Activated naive CD4-positive, alpha-beta T cell treated with anti-CD3 and anti-CD28 coated beads, Interleukin-2, amount 50 U/mL, for 72 hours (primary cell): ENCODE measurements at places on chromosomes 1 and 21.
A peak's percentile ranks its signal among the peaks of the same experiment; 100 is the strongest.

DNA sequence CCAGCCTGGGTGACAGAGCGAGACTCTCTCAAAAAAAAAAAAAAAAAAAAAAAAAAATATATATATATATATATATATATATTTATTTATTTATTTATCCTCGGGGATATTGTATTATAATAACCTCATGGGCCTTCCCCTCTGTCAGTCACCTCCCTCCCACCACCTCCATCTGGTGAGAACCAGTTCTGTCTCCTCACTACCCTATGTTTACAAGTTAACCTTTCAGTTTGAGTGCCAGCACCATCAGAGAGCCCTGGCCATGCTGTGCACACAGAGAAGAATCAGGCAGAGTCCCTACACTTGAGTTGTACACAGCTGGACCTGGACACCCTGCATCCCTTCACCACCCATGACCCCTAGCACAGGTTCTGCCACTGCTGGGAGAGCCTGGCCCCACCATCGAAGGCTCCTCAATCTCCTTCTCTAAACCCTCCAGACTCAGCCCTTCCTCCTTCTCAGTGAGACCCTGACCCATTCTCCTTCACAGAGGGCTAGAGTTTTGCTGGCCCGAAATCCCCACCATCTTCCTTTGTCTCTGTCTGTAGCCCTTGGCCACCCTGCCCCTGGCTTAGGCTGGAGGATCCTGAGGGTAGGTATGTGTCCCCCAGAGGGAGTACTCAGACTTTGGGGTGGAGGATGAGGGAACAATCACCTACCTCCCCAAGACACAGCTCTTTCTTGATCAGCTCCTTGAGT, 1.2 kb downstream of the S100A5 start:
- DNase-seq: no peak

DNA sequence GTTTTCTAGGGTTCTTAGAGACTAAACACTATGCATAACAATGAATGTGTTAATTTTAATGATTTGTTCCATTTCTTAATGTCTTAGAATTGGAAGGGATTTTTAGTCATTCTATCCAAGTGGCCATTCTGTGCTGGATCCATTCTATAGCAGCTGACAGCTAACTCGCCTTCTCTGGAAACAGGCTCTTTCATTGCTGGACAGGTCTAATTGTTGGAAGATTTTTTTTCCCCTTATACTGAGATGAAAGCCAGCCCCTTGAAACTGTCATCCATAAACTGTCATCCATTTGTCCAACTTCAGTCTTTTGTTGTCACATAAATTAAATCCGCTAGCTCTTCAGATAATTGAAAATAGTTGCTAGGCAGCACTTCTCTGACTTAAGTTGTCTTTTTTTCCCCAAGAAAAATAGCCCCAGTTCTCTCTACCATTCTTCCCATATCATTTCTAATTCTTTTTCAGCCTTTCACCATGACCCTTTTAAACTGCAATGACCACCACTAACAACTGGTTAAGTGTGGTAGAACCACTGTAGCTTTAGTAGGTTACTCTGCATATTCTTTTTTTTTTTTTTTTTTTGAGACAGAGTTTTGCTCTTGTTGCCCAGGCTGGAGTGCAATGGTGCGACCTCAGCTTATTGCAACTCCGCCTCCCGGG, 19.7 kb downstream of the AK4 start:
- no peak for DNase-seq

DNA sequence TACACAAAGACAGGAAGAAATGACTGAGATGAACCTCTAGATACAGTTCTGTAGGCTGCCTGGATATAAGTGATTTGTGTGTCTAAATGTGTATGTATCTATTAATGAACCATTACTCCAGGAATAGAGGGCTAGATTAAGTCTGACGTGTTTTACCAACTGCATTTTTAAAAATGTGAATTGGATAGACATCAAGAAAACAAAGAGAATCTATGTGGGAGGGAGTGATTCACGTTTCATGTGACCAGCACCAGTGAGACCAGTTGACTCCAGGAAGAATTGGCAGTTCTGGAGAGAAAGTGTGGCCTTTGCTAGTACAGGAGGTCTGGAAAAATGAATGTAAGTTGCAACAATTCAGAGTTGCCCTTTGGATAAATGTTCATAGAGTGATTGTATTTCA, 53.4 kb upstream of the RGS21 start:
- DNase-seq: no peak

DNA sequence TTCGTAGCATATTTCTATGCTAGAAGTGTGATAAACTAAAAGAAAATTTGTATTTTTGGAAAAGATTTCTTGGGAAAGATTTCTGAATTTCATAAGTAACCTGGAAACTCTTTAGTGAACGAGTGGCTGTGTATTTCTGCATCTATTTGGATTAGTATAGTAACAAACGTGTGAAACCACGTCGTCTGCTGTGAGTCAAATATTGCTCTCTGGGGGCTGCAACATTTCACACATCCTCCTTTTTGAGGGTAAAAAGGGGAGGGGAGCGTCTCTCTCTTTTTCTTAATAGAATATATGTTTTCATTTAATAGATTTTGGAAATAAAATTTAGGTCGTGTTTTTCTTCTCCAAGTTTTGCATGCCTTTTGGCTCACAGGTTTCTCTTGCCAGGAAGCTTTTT, 44.8 kb downstream of the LHX9 start:
- DNase-seq: no peak

- no peak for DNase-seq
Measured at GRCh38 chr1:44281962-44282703, 68.9 kb downstream of the DMAP1 start.

DNA sequence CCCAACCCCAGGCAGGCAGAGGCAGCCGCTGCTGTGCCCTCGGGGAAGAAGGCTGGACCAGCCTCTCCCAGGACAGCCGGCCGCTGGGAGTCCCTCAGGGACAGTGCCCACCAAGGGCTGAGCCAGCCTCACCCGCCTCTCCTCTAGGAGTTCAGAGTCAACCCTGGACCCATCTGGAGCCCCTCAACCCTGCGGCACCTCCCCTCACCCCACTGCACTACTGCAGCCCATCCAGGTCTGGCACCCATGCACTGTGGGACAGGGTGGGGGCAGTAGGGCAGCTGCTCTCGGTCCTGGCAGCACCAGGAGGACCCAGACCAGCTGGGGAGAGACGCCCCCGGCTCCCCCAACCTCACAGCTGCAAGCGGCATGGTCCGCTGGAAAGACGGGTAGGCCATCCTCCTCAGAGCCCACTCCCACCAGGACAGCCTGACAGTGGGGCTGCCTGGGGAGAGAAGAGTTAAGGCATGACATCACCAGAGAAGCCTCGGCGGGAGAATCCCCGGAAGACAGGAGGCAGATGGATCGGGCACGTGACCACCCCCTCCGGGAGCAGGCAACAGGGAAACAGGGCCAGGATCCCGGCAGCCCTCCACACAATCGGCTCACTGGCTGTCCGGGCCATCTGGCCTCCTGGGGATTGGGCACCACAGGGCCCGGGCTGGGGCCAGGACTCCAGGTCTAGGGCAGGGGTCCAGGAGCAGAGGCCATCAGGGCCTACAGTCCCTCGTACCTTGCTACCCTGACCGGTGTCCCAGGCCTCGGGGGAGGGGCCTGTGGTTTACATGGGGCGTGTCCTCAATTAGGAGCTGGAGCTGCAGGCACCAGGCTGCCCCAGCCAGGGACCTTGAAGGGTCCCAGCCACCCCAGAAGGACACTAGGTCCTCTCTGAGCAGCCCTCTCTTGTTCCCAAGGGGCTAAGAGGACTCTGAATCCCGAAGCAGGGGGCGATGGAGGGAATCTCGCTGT, 3.1 kb downstream of the ACAP3 start:
- DNase-seq: no peak

DNA sequence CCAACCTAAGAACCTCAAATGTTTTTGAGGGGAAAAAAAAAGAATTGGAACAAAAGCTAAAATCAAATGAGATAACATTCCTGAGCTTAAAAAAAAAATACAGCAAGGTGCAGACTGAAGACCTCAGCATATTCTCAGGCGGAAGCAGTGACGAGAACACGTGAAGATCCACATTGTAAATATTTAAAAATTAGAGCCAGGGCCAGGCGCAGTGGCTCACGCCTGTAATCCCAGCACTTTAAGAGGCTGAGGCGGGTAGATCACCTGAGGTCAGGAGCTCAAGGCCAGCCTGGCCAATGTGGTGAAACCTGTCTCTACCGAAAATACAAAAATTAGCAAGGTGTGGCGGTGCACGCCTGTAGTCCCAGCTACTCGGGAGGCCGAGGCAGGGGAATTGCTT, 15.7 kb downstream of the TFB2M start:
- DNase-seq: no peak

DNA sequence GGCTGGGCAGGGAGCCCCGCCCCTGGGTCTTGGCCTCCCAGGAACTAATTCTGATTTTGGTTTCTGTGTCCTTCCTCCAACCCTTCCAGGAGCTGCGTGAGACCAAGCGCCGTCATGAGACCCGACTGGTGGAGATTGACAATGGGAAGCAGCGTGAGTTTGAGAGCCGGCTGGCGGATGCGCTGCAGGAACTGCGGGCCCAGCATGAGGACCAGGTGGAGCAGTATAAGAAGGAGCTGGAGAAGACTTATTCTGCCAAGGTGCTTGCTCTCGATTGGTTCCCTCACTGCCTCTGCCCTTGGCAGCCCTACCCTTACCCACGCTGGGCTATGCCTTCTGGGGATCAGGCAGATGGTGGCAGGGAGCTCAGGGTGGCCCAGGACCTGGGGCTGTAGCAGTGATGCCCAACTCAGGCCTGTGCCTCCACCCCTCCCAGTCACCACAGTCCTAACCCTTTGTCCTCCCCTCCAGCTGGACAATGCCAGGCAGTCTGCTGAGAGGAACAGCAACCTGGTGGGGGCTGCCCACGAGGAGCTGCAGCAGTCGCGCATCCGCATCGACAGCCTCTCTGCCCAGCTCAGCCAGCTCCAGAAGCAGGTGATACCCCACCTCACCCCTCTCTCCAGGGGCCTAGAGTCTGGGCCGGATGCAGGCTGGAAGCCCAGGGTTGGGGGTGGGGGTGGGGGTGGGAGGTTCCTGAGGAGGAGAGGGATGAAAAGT, 18.5 kb upstream of the SEMA4A start:
- no peak for DNase-seq

GRCh38 chr21:36759348-36760083, 60.6 kb downstream of the SIM2 start:
- DNase-seq: no peak

- no peak for DNase-seq
Measured at GRCh38 chr1:41437011-41437355, 47.5 kb downstream of the EDN2 start.

GRCh38 chr1:2925918-2926317, 95.3 kb upstream of the ACTRT2 start:
- no peak for DNase-seq

DNA sequence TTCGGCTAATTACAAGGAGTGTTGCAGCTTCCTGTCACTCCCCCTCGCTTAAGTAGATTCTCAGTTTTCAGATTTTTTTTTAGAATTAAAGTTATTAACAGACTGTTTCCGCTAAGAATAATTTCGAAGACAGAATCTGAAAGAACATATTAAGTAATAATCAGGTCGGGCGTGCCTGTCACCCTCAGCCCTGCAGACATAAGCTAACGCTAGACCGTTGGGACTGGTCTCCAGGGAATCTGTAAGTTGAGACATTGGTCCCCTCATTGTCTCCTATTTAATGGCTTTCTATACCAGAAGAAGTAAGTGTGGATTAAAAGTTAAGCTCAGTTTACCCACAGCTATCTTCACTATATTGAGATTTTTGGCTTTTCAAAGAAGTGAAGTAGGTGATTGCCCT, 14.5 kb downstream of the NMNAT1 start:
- DNase-seq: no peak

GRCh38 chr1:160024195-160024905, 7.4 kb downstream of the PIGM start:
- DNase-seq: no peak

DNA sequence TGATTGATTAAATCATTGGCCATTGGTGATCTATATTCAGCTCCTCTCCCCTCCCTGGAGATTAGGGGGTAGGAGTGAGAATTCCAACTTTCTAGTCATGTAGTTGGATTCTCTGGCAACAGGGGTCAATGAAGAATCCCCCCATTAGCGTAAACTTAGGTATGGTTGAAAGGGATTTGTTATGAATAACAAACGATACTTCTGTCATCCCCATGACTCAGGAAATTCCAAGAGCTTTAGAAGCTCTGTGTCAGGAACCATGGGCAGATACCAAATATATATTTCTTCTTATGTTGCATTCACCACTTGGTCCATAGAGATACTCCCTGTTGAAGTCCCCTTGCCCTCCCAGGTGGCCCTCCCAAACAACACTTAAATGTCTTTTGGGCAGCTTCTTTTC, 124.5 kb downstream of the DNM3 start:
- DNase-seq: no peak

DNA sequence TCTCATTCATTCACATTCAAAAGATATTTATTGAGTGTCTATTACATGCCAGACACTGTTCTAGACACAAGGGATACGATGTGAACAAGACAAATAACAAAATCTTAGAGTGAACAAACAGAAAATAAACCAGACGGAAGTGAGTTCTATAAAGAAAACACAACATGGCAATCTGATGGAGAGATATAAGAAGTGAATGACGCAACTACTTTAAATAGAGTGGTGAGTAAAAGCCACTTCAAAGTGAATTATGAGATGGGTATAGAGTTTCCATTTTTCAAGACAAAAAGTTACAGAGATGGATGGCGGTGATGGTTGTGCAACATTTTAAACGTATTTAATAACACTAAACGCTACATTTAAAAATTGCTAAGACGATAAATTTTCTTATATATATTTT, 75.4 kb downstream of the CEP170 start:
- no peak for DNase-seq

GRCh38 chr1:167634435-167634834, 4.4 kb downstream of the RCSD1 start:
- no peak for DNase-seq

- no peak for DNase-seq
Measured at GRCh38 chr1:72763481-72763880, 481.1 kb upstream of the NEGR1 start.

- DNase-seq: no peak
Measured at GRCh38 chr1:154502066-154502743, at the start of the genes SHE and TDRD10. Gene SHE, minus strand, starts transcription at chr1:154502412. Its CDS starts 386 bp downstream, at chr1:154502026. Gene TDRD10, plus strand, starts transcription at chr1:154502219. Its CDS starts 4,685 bp downstream, at chr1:154506904.

- peak; percentile 57 for DNase-seq
Measured at GRCh38 chr21:35204850-35205541, 155.9 kb upstream of the RUNX1 start.

DNA sequence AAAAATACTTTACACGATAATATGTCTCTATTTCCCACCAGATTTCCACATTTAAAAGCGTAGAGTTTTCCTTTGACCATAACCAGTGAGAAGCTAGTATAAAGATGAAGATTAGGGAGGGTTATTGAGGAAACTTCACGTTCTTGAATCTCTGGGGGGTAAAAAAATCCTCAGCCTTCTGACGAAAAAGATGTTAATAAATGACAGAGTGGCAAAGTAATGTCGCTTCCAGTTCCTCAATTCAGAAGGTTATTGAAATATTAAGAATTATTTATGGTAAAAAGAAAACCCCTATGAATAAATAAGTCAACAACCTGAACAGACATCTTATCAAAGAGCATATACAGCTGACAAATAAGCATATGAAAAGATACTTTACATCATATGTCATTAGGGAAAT, 241.0 kb downstream of the GPATCH2 start:
- no peak for DNase-seq
